ENCODE measurements at places on chromosomes 11 and 22.

DNA sequence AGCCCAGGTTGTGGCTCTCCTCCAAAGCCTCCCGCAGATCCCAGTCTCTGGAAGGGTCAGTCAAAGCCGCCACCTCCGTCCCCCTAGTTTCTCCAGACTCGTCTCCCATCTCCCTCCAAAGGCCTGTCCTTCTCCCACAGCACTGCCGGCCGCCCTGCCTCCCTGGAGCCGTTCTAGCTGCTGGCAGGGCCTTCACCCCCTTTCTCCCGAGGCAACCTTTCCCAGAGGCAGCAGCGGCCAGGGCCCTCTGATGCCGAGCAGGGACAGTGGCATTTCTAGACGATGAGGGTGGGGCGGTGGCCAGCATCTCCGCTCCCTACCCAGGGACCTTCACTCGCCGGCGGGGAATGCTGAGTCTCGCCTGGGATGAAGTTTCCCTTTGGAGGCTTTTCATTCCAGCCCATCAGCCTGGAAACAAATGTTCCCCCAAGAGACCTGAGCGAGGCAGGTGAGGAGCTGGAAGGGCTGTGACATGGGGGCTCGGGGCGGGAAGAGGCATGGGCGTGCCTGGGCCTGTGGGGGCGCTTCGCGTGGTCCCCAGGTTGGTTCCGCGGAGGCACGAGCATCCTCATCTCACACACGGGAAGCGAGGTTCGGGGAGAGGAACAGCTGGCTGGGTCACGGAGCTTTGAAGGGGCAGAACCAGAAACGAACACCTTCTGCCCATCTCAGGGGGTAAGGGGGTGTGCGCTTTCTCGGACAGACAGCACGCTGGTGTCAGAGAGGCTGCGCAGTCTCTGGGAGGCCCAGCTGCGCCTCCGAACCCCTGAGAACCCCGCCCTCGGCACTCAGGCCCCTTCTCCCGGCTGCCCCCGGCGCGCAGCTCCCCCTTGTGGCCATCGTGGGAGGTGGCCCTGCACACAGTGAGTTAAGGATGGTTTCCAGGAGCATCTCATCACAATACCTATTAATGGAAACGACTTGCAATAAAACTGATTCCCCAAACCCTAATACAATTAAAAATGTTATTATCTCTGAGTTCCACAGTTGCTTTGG lies 18.1 kb upstream of the KLHL35 start:
- DNase-seq, result no peak

DNA sequence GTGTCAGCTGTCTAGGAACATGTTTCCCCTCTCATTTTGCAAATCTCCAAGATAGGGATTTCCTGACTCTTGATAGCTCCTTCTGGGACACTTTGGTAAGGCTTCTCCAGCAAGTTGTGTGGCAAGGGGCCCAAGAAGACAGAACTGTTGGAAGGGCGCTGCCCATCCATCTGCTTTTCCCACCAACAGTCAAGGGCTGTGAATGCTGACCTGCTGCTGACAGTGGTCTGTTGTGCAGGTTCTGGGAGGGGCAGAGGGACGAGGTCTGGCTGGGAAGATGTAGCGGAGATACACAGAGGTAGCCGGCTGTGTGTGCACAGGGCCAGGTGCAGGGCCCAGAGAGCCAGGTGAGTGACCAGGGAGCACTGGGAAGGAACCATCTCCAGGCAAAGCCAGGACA lies 12.2 kb downstream of the BCR start:
- no peak for DNase-seq

DNA sequence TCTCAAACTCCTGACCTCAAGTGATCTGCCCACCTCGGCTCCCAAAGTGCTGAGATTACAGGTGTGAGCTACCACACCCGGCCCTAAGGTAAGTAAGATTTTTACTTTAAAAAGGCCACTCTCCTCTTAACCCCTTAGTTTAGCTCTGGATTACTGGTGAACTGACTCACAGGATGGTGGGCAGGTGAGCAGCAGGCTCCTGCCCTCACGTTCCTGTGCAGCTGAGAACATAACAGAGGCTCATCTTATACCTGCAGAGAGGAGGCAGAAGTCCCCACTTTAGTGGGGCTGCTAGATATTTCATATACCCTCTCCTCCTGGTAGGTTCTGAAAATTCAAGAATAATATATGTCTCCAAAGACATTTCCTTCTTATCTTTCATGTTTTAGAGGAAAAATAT lies 17.1 kb upstream of the SERPIND1 start:
- DNase-seq, result no peak

DNA sequence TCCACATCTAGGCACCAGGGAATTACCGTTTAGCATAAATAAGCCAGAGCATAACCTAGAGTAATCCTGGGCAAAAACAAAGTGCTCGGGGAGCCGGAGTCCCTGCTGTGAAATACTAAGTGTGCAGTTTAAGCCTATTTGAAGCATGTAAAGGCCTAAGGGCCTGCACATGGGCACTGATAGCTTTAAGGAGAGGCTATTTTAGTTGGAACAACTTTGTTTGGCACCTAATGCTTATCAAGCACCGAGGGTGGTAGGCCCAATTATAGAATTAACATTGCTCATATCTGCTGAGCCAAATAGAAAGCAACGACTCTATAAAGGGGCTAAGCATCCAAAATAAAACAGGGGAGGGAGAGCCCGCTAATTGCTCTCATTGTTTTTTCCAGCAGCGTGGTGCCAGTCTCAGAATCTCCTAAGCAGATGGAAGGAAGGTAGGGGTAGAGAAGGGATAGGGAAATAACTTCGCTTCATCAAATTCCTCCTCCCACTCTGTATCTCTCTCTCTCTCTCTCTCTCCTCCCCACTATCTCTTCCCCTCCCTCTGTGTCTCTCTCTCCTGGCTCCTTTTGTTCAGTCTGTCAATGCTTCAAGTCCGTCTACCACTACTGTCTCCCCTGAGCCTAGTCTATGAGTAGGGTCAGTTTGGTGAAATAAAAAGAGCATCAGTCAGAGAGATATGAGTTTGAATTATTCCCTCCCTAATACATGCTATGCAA lies 292.8 kb downstream of the NXPE2 start:
- no peak for DNase-seq

- no peak for DNase-seq
Observed at GRCh38 chr11:45541693-45542434, 123.6 kb downstream of the CHST1 start.

GRCh38 chr11:18012122-18012905 lies 533 bp downstream of the SERGEF start:
- peak; percentile 38 for DNase-seq

DNA sequence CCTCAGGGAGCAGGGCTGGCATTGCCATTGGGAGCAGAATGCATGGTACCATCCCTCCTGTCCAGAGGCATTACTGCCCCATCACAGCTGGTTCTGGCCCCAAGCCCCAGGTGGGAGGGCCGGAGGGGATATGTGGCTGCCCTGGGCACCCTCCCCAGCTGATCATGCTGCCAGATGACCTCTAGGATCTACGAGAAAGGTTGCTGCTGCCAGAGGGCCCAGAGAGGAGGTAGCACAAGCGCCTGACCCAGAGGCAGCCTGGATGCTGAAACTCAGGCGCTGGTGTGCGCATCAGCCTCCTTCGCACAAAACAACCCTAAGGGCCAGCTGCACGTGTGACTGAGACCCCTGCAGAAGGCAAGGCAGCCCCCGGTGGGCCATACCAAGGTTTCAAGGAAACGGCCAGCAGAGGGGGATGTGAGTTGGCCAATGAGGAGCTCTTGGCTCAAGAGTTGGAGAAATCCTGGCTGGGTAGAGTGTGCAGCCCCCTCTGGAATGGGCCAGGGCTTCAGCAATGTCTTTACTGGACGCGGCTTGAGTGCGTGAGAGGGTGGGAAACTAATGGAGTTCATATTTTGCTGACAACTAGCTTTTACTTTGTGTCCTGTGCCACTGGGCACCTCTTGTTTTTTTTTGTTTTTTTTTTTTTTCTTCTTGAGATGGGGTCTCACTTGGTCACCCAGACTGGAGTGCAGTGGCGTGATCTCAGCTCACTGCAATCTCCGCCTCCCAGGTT lies 88.3 kb upstream of the PARVA start:
- no peak for DNase-seq

GRCh38 chr11:70251659-70252321 lies 18.7 kb upstream of the PPFIA1 start:
- DNase-seq, result no peak

- DNase-seq, result no peak
Observed at GRCh38 chr11:20087118-20087521, 73.2 kb downstream of the DBX1 start.

GRCh38 chr11:19907008-19907579 lies 194.5 kb downstream of the NAV2 start:
- DNase-seq, result no peak

- DNase-seq, result no peak
Observed at GRCh38 chr11:77069336-77069968, 2.7 kb downstream of the CAPN5 start.

GRCh38 chr22:19761725-19762567 lies 1.4 kb downstream of the TBX1 start:
- DNase-seq, result no peak

DNA sequence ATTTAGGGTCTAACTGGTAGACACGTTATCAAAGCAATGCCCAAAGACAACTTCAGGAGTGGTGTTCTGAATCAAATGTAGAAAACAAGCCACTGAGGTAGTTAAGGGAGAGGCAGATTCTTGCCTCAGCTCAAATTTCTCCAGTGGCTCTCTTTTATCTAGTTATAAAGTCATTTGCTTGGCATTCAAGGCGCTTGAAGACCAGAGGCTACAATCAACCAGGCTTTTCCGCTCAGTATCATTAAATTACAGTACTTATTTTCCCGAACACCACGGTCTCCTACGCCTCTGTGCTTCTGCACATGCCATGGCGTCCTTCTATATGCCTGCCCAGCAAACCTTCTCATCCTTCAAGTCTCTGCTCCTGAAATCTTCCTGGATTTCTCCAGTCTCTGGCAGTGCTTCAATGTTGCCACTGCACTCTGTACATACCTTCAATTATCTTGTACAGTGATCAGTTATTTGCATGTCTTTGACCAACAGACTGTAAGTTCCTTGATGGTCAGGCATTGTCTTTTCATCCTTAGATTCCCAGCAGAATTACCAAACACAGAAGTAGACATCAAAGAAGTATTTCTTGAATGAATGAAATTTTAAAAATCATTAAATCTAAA lies 1.4 kb downstream of the POGLUT3 start:
- peak; percentile 67 for DNase-seq

- no peak for DNase-seq
Observed at GRCh38 chr22:33625959-33626358, 294.3 kb downstream of the LARGE1 start.

- DNase-seq, result no peak
Observed at GRCh38 chr11:46263120-46263519, 14.3 kb upstream of the CREB3L1 start.

- DNase-seq, result peak; percentile 0
Observed at GRCh38 chr22:36986242-36986821, 32.9 kb downstream of the TST start.

- DNase-seq, result no peak
Observed at GRCh38 chr11:45105984-45106375, 40.5 kb upstream of the PRDM11 start.

- no peak for DNase-seq
Observed at GRCh38 chr11:94826415-94826814, 58.3 kb downstream of the AMOTL1 start.

DNA sequence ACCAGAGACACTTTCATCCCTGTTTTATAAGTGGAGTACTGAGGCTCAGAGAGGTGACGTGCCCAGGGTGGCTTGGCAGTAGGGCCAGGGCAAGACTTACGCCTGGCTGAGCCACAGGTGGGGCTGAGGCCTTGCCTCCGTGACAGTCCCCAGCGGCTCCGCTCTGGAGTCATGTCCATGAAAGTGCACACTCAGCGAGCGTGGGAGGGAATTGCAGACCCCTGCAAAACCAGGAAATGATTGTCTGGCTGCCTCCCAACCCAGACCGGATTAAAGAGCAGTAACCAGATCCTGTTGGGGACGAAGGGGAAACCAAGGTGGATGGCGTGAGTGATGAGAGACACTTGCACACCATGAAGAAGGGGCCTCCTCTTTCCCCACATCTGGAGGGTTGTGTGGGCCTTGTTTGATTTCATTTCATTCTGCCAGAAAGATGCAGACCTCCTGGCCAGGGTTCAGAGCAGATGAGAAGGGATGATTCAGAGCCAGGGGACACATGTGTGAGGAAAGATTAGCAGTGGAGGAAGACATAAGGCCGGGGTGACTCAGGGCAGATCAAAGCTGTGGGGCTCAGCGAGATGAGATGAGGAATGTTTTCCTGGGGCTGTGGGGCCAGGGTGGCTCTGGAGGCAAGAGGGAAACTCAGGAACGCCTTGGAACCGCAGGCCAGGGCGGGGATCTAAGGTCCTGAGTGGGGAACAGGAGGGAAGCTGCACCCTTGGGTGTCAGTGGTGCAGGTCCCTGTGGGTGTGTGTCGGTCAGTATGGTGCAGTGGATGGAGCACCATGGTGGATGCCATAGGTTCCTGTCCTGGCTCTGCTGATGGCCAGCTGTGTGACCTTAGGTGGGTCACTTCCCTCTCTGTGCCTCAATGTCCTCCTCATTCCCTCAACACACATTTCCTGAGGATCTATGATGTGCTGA lies 29.9 kb upstream of the LRRC32 start:
- no peak for DNase-seq

DNA sequence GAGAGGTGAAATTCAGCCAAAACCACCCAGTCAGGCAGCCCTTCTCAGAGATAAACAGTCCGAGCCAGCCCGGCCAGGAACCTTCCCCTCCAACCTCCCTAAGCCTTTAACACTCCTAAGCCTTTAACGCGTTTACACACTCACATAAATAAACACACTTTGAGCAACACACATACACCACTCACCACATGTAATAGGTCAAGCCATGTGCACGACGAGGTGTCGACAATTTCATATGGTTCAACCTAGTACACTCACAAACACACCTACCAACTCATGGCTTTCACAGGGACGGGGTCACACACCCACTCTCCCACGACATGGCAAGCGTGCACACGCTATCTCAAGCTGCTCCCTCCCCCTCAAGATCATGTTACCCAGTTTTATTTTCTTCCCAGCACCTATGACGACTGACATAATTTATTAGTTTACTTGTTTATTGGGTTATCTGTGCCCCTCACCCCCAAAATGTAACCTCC lies 15.5 kb downstream of the SLC43A1 start:
- DNase-seq, result no peak

DNA sequence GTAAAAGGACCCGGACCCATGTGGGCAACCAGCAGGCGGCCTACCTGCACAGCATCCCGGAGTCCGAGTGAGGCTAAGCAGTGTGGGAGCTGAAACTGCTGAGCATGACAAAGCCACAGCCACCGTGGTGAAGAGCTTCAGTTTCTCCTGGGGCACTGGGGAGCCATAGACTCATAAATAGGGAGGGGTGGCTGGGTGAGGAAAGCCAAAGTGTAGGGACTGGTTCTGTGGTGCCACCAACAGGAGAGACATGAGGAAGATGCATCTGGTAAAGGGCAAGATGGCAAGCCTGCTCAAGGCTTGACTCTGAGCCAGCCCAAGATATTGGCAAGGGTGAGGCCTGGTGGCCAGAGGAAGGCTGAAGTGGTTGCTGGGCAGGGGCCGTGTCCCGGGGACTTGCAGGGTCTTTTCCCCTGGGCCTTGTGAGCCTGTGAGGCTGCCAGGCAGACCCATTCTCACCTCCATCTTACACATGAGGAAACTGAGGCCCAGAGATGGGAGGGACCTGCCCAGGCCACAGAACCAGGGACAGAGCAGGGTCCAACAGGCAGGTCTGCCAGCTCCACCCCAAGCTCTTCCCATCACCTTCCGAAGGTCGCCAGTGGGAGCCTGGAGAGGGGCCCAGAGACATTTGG lies 30.4 kb downstream of the CYTH4 start:
- DNase-seq, result no peak

All from NCI-H526 treated with DMSO at 0.1 percent for 48 hours (cell line).